LNCaP clone FGC (cell line): ENCODE measurements at places on chromosomes 3 and 15.

DNA sequence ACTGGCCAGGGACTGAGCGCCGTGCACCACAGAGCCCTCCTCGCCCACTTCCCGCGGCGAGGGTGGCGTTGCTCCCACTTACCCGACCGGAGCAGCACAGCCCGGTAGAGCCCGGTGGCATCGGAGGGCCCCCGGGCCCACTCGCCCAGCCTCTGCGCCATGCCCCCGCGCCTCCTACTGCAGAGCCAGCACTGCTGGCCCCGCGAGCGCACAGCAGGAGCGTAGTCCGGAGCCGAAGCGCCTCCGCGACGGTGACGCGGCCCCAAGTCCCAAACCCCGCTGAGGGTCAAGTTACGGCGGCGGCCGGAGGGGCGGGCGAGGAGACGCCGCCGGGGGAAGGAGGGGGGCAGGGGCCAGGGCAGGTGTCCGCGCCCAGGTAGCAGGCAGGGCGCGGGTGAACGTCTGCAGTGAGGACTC lies 9.6 kb upstream of the FAM107A start:
- no peak for DNase-seq

- no peak for DNase-seq
Observed at GRCh38 chr15:47504624-47505256, 212.6 kb upstream of the SEMA6D start.

GRCh38 chr3:143419611-143420010 lies 300.0 kb downstream of the CHST2 start:
- DNase-seq, result no peak

- no peak for DNase-seq
Observed at GRCh38 chr3:171255236-171255806, 204.9 kb downstream of the TNIK start.

DNA sequence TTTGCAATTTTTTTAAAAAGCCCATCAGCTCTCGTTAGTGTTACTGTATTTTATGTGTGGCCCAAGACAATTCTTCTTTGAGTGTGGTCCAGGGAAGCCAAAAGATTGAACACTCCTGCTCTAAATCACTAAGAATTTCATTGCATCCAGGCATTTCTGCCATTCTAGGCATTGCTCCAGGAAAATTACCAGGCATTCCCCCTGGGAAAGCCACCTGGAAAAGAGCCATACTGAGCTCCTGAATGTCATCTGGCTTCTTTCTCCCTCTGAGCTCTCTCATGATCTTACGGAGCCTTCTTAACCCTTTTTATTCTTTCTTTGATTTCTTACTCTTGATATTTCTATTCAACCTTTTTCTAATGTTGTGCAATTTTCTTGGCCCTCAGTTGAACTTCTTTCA lies 202.2 kb downstream of the DOCK3 start:
- no peak for DNase-seq

DNA sequence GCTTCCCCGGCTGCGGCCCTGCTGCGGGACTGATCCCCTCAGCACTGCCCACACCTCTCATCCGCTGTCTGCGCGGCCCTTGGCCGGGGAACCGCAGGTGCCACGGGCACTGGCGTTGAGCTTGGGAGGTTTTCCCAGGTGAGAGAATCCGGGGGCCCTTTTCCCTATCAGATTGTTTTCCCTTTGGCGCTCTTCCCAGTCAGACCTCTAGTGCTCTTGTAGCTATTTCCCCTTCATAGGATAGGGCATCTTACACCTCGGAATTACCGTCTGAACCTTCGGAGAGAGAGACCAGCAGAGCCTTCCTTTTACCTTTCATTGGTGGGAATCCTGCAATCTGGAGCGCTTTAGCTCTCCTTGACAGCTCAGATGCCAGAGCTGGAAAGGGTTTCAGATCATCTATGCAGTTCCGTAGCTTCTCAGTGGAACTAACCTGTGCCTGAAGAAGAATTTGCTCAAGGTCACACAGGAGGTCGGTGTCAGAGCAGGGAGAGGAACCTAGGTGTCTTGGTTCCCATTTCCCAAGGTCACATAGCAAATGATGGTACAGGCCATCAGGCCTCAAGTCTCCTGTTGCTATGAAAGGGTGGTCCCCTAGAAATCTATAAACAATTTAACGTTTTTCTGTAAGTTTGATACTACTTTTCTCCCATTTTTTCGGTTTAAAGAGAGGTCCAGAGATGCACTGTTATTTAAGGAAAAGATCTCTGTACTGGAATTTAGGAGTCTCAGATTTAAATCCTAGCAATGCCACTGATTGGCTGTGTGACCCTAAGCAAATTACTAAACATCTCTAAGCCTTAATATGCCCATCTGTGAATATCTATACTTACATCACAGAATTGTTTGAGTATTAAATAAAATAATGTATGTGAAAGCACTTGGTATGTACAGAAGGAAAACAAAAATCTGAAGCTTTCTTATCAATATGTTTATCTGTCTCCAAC lies 916 bp downstream of the IDH3A start:
- no peak for DNase-seq

- no peak for DNase-seq
Observed at GRCh38 chr3:99764377-99764776, 53.3 kb upstream of the CMSS1 start.

DNA sequence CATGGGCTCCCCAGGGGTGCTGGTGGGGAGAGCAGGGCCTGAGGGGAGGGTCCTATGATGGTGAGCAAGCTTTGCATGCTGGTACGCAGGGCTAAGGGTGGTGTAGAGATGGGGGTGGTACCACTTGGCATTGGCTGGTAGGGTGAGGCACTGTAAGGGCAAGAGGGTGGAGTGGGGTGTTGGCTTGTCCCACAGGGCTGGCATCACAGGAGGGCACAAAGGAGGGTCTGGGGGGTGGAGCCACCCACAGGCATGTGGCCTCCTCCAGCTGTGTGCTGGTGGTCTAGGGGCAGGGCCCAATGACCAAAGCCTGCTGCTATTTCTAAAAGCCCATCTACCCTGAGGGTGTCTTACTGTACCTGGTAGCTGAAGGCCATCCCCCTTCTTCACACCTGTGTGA lies 65.2 kb upstream of the SEC13 start:
- DNase-seq, result no peak

DNA sequence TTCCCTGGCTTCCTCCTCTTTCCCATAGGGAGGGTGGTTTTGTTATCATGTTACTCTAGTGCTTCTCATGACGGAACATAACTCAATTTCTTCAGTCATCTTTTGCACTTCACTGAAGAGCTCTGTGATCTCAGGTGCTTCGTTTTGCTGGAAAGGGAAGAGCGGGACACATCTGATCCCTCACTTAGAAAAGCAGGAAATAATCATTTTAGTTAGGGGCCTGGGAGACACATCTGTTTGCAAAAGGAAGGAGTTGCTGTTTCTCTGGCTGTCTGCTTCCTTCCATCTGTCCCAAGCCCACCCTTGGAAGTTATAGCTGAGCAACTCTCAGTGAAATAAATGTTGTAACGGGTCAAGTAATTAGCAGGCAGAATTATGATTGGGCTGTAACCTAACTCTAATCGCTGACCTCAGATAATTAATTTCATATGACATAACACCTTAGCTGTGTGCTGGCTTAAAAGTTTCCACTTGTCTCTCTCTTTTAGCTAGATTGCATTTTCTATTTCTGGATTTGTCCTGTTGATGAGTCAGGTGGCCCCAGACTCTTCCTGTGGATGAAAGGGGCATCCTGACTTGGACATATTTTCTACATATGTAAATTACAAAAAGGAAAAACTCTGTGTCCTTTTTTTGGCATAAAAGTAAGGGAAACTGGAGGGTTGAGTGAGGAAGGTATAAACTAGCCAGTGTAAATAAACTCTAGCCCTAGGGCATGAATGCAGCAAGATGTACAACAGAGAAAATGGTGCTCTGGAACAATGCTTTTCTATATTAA lies 11.0 kb upstream of the FILIP1L start:
- DNase-seq, result no peak

DNA sequence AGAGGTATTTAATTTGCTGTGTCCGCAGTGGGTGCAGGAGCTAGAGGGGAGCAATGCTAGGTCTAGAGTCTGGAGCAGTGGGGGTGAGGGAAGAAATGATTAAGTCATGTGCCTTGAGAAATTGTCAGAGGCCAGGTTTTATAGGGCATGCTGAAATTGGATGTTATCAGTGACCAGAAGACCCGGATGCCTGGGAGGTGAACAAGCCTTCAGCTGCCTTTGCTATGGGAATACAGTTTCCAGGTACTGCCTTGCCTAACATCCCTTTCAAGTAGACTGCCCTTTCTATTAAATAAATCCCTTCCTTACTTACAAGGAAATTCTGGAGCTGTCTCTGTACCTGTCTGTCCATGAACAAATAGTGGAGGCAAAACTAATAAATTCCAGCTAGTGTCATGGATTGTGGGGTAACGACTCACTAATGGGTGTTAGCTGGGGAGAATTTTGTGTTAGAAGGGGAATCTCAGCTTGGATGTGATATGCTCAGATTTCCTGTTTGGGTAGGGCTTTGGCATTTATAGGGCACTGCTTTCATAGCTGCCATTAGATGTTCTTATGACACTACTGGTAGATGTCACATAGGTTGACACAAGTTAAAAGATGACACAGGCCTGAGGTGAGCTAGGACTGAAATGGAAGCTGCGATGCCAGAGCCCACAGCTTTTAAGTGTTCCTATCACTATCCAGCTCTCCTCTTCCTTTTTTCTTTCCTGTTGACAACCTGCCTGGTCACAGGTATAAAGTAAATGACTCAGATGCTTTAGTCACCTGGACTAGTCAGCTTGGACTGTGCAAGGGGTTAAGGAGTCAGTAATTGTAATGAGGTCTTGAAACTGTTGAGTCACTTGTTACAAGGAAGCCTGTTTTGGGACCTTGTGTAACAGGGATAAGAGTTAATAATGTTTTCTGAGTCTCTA lies 21.3 kb downstream of the CHD2 start:
- DNase-seq, result no peak

- no peak for DNase-seq
Observed at GRCh38 chr15:82132742-82133141, 86.9 kb upstream of the MEX3B start.

GRCh38 chr3:170840291-170840859 lies 29.6 kb downstream of the RPL22L1 start:
- no peak for DNase-seq
